Sigmoid colon (tissue), 7 donors: ENCODE measurements at places on chromosomes 2 and 18.

- no peak for DNase-seq
Measured at GRCh38 chr2:188345020-188345419, 53.3 kb downstream of the GULP1 start.

GRCh38 chr18:7567474-7568425 is 634 bp downstream of the PTPRM start:
- DNase-seq: peak; percentile 83

DNA sequence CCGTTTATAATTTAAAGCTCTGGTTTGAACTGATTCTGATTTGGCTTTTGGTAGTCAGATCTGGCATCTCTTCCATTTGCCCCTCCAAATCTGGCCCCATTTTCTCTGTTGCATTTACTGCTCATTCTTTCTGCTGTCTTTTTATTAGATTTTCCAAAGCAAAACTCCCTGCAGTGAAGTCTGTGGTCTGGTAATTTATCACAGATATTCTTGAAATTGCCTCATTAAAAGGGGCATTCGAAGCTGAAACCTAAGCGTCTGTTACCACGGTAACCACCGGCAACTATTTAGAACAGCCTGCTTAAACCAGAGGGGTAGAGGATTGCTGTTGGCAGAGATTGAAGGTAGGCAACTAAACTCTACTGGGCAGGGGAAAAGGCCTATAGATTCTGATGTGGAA is 111.5 kb upstream of the UPP2 start:
- DNase-seq: no peak

GRCh38 chr2:167398873-167399272 is 510.6 kb downstream of the XIRP2 start:
- DNase-seq: no peak

DNA sequence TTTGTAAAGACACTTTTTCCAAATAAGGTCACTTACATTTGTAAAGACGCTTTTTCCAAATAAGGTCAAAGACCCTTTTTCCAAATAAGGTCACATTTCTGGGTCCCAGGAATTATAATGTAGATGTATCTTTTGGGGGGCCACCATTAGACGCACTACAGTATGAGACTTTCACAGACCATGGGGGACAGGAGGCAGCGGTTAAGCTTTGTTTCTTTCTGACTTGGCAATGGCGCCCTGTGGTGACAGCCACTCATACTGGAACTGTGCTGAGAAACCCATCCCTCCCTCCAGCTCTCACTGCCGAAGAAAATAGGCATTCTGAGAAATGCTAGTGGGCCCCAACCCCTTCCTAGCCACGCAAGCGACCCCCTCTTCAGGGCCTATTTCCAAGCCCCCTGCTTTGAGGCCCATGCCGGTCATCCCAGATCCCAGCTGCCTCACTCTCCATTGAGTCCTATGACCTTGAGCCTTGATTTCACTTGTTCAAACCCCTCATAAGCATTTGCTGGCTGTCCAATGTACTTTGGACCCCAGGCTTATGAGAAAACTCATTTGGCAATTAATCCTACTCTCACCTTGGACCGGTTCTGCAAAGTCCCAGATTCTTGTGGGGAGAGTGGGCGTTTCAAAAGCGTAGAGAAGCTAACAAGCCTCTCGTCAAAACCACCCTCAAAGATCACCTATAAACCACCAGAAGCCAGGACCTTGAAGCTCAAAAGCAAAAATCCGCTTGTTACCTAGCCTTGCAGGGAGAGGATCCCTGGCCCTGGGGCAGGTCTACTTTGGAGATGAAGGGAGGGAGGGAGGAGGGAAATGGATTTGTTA is 11.3 kb upstream of the SPATA3 start:
- DNase-seq: peak; percentile 38

- no peak for DNase-seq
Measured at GRCh38 chr2:186842373-186842772, 6.6 kb downstream of the ZSWIM2 start.

GRCh38 chr2:46367286-46367685 is 70.1 kb downstream of the EPAS1 start:
- no peak for DNase-seq

GRCh38 chr2:104050656-104051242 is 803.2 kb upstream of the POU3F3 start:
- DNase-seq: no peak

DNA sequence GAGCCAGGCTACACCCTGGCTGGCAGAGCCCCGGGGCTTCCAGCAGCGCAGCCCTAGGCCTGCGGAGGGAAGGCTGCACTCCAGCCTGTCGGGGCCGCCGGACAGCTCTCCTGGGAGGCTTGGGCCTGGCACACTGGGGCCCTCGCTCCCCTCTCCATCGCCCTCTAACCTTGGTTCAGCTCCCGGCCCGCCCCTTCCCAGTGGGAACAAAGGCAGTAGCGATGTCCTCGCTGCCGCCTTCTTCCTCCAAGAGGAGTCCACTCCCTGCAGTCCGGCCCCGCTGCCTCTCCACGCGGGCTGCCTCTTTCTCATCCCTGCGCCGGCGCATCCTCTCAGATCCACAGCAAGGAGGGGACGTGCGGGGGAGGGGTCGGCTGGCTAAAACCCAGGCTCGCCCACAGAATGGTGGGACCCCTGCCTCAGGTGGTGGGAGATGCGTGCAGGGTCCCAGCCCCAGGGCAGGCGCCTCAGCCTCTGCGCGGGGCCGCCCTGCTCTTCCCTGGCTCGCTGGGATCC is 138.1 kb downstream of the TWIST2 start:
- peak; percentile 55 for DNase-seq
